ENCODE measurements at places on chromosomes 6 and 20.

DNA sequence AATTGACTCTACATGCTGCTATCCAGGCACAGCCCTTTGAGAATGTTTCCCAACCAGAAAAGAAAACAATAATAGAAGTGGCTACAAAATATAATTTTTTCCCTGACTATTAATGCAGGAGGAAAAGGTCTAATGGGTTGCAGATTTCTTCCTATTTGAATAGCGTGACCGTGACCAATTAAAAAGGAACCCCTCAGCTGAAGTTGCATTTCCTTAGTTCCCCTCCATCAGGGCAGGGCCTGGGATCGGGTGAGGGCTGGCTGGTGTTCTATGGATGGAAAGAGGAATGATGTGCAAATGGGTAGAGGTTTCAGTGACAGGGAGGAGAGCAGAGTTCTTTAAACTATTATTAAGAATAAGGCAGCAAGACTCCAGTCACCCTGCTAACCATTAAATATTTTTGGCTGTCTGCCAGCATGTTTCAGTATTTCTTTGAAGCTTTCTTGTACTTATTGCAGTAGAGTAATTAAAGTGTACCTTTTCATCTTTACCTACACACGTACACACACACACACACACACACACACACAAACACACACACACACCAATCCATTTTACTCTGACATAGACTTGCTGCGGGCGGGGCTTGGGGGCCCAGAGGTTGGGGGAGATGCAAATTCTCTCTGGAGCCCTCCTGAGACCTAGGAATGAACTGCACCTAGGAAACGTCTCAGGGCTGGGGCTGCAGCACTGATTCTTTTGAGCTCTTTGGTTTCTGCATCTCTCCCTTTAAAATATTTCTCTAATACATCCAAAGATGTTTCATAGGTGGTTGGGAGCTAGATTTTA is 154.8 kb upstream of the SLC35B3 start:
- DNase-seq: no peak

DNA sequence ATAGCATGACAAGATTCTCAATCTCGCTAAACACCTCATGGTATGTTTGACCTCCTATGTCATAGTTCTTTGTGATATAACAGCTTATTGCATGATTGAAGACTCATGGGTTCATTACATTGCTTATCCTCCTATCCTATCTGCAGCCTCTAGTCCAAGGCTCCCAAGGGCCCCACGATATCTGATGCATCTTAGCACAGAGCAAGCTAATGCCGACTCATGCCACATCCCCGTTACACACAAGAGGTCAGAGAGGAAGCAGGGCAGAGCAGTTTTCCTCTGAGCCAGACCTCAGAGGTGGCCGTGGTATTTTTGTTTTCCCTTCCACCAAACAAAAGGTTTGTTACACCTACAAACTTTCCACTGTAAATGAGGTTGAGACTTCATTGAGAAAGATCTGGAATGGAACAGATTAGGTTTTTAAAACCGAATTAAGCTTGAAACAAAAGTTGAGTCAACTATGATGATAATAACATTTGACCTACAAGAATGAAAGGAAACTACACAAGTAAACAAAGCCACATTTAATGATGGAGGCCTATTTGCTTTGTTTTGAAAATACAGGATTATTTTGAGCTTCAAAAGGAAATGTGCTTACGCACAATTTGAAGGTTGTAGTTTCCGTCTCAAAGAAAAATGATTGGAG is 133.9 kb upstream of the MYLIP start:
- no peak for DNase-seq

DNA sequence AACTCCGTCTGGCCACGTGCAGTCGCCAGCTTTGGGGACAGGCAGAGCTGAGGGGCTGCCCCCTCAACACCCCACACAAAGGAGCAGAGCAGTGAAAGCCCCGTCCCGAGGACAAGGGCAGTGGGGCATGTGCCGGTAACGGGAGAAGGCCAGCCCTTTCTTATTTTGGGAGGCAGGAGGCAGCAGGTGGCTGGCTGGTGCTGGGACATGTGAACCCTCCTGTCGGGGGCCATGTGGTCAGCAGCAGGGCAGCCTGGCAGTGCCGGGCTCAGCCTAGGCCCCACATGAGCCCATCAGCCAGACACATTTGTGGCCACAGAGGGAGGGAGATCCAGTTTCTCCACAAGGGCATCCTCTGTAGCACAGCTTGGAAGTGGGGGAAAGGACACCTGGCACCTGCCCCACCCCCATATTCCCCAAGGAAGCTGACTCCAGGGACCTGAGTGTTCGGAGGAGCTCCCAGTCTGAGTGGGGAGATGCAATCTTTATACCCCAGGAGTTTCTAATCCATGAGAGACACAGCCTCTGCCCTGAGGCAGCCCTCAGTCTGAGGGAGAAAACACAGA is 137.6 kb downstream of the MRPL14 start:
- no peak for DNase-seq

DNA sequence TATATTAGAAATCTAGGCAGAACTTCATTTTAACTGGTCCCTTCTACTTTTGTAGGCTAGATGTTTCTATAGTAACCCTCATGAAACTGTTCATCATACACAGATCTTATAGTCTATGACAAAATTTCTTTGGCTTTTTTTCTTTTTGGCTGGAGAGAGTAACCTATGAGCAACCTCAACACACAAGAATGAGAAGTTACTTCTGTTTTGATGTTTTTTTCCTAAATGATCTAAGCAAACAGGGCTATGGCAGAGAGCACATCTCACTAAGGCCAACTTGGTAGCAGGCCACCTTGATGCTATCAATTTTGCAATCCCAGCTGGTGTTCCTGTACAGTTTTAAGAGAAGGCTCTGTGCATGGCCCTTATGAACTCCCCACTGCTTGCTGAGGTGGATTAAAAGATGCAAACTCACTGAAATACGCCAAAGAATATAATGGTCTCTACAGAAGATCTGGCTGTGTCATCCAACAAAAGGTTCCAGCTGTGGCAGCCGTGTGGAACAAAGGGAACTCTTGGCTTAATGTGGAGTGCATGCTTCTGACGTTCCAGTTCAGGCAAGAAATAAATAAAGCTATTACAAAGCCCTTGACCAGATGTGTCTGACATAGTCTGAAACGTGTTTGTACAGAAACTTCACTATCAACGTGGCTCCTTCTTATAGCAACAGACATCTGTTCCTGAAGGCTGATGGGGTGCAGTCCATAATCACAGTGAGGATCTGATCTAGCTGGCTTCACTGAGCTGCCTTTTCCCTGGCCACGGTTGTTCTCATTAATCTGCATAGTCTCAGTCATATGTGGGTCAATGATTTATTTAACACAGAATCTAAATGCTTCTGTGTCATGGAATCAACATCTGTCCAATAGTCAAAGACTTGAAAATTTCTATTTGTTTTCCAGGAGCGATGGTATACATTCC is 481.1 kb downstream of the BMP2 start:
- DNase-seq: no peak

- DNase-seq: no peak
Measured at GRCh38 chr6:135280375-135281136, 99.4 kb downstream of the MYB start.

DNA sequence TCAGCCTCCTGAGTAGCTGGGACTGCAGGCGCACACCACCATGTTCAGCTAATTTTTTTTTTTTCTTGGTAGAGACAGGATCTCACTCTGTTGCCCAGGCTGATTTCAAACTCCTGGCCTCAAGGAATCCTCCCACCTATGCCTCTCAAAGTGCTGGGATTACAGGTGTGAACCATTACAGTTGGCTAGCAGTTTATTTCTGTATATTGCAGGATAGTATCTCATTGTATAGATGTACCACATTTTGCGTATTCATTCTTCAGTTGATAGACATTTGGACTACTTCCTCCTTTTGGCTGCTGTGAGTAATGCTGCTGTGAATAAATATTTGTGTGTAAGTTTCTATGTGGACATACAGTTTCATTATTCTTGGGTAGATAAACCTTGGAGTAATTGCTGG is 32.9 kb downstream of the ASXL1 start:
- DNase-seq: no peak

DNA sequence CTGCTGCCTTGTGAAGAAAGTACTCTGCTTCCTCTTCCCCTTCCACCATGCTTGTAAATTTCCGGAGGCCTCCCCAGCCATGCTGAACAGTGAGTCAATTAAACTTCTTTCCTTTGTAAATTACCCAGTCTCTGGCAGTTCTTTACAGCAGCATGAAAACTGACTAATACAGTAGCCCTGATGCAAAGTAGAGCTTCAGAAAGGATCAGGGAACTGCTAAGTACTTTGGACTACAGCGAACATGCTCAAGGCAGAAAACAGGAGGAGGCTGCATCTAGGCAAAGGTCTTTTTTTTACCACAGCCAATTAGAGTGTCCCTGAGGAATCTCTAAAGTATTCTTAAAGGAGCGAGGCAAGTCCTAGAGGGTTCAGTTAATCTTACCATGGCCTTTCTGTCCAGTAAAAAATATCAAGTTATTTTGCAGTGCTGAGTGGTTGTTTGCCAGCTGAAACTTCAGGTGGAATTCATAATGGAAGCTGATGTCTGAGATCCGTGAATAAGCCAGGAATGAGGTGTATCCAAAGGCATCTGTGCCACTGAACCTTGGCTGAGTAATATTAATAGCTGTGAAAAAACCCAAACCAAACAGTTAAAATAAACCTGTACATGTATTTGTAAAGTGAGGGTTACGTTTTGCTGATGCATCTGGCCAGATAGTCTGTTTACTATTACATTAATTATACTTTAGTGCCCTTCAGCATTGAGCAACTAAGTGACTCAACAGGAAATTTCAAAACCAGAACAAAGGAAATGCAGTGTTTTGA is 170.4 kb downstream of the PHF3 start:
- peak; percentile 40 for DNase-seq

DNA sequence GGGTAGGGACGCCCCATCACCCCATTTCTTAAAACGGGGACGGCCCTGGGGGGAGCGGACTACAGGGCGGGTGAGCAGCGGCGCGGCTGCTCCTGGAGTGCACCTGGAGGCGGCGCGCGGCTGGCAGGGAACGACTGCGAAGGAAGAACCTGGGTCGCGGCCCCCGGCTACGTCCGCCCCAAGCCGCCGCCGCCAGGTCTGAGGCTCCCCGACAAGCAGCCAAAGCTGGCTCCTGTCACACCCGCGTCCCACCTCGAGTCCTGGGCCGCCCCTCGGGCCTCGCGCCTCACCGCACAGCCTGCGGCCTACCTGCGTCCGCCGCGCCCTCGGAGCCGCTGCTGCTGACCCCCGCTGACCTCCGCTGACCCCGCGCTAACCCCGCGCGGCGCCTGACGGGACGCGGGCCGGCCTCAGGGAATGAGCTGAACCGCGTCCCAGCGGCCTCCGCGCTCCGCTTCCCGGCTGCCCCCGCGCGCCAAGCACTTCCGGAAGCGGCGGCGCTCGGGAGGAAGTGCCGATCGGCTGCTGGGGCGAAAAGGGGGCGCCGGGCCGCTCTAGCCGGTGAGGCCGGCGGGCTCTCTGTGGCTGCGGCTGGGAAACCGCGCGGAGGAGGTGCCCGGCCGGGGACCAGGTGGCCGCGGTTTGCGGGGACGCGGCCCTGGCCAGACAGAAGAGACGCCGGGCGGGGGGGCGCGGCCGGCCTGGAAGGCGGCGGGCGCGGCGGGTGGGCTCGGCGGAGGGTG is at the start of the genes ARFRP1 and ZGPAT:
TSS of gene ARFRP1 (minus strand) at position 419 of the 743 bp plus-strand sequence. CDS start 885 bp downstream, outside the sequence.
TSS of gene ZGPAT (plus strand) at position 482 of the 743 bp plus-strand sequence. CDS start 542 bp downstream, outside the sequence.
- peak; percentile 52 for DNase-seq

- no peak for DNase-seq
Measured at GRCh38 chr6:120938164-120938875, 396.0 kb downstream of the TBC1D32 start.

DNA sequence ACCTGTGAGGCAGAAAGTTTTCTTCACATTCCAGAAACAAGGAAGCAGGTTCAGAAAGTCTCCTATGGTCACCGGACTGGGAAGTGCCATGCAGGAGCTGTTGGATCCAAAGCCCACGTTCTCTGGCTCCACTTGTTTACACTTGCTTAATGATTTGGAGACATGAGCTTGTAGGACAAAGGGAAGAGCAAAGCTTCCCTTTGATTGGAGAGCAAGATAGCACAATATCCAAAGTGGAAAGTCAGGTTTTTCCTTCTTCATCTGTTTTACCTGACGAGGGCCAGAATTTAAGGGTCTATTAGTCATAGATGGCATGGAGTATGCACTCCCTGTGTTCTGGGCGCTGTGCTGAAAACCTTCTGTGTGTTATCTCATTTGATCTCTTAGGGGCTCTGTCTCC is 81.2 kb downstream of the PDE7B start:
- DNase-seq: no peak

- no peak for DNase-seq
Measured at GRCh38 chr6:15527838-15528617, 134.8 kb downstream of the DTNBP1 start.

GRCh38 chr6:11824986-11825385 is 46.4 kb upstream of the ADTRP start:
- peak; percentile 66 for DNase-seq

GRCh38 chr6:8738951-8739350 is 303.6 kb upstream of the SLC35B3 start:
- DNase-seq: no peak

- DNase-seq: no peak
Measured at GRCh38 chr6:10431423-10432164, 16.7 kb upstream of the TFAP2A start.

DNA sequence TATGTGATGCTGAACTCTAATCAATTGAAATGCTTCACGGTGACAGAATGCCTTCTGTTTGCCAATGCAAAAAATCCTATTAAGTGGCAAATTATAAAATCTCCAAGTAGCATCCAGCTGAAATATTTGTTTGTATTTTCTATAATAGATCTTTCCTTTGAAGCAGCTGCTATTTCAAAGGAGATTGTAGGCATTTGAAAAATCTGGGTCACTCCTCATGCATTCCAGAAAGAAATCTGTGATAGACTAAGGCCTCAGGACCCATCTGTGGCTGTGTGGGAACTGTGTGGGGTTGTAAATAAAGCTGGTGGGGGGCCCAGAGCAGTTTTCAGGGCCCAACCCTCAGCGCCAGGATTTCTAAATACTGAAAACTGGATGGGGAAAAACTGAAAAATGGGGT is 216.9 kb upstream of the ARG1 start:
- no peak for DNase-seq

- no peak for DNase-seq
Measured at GRCh38 chr20:22904386-22904785, 130.7 kb upstream of the SSTR4 start.

GRCh38 chr6:24126586-24127192 is 674 bp downstream of the NRSN1 start:
- DNase-seq: peak; percentile 67

DNA sequence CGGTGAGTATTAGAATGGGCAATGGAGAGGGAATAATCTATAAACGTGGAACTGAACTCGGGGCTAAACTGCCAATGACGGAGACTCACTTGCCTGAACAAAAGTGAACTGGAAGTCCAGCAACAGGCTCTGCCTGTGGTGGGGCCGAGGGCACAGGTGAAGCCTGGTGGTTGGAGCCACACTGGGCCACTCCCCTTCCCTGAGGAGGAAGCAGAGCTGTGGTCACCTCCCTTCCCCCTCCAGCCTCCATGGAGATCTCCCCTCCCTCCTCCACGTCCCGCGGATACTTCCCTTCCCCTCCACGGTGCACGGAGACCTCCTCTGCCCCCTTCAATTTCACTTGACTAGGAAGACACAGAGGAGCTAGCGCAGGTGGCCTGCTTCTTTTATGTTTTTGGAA is 14.7 kb upstream of the DSP start:
- DNase-seq: no peak

GRCh38 chr6:50822078-50822476 is 3.4 kb downstream of the TFAP2B start:
- DNase-seq: peak; percentile 5
